ENCODE measurements at places on chromosomes 1 and 21. TPM values are rescaled to one million over a fixed set of nuclear protein-coding genes. Genes with fewer than 3 reads are reported as not detected.

GRCh38 chr1:167695147-167695546, 26.6 kb upstream of the MPZL1 start:
- H3K4me3 ChIP-seq: no peak overlapping the region
- H3K27ac ChIP-seq: no peak overlapping the region
- peaks cover 6% of the 10 kb centered on the region for H3K27me3 ChIP-seq
- no peak for DNase-seq
- H3K4me1 ChIP-seq: no peaks in the 10 kb centered on the region

GRCh38 chr1:58460469-58460868, 86.1 kb downstream of the OMA1 start:
- no peak overlapping the region for H3K27ac ChIP-seq
- peaks cover 3% of the 10 kb centered on the region for H3K27me3 ChIP-seq
- peaks cover 2% of the 10 kb centered on the region for H3K4me1 ChIP-seq
- H3K36me3 ChIP-seq: peaks cover 9% of the 10 kb centered on the region

The HIVEP3 gene
- 15.1 TPM for total RNA-seq

The RHBG gene
- total RNA-seq: not detected

The PTAFR gene
- total RNA-seq: 0.54 TPM

DNA sequence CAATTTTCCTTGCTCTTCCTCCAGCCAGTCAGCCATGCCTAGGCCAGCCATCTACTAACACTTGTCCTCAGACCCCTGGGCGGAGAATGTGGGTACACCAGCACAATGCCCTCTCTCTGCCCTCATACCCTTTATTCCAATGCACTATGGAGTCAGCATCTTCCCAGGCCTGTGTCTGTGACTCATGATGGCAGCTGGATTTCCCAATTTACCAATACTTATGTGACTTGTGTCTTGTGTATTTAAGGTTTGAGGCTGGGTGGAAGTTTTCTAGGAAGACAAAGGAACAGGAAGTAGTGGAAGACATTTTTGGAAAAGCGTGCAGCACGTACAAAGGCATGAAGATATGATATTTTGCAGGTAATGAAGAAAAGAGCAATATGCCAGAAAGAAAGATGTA, 114.3 kb downstream of the NMNAT2 start:
- peaks cover 5% of the 10 kb centered on the region for H3K36me3 ChIP-seq
- DNase-seq: no peak
- H3K4me3 ChIP-seq: peak overlapping the region; percentile 13
- H3K4me1 ChIP-seq: peaks cover 19% of the 10 kb centered on the region
- no peaks in the 10 kb centered on the region for H3K27me3 ChIP-seq

- peaks cover 3% of the 10 kb centered on the region for H3K27me3 ChIP-seq
- H3K36me3 ChIP-seq: peaks cover 27% of the 10 kb centered on the region
- H3K27ac ChIP-seq: no peak overlapping the region
- no peak overlapping the region for H3K4me3 ChIP-seq
Observed at GRCh38 chr1:226967665-226968064, 27.6 kb downstream of the COQ8A start.

DNA sequence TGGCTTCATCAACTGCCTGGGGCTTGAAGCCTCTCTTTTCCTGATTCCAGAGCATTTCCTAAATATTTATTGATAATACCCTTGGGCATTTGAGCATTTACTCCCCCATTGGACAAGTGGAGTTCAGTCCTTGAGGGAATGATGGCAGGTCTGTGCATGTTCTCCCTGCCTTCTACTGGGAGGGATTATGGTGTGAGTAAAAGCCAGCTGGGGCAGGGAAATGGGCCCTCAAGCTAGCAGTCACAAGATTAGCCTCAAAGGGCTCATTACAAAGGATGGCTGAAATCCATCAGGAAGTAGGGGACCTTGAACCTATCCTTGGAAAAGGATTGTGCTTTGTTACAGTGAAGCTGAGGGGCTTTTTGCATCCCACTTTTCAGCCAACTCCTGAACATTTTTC, 24.2 kb upstream of the OSBPL9 start:
- H3K4me1 ChIP-seq: no peaks in the 10 kb centered on the region
- H3K36me3 ChIP-seq: no peaks in the 10 kb centered on the region
- no peak overlapping the region for H3K4me3 ChIP-seq
- DNase-seq: no peak
- no peaks in the 10 kb centered on the region for H3K27me3 ChIP-seq
- H3K27ac ChIP-seq: no peak overlapping the region

DNA sequence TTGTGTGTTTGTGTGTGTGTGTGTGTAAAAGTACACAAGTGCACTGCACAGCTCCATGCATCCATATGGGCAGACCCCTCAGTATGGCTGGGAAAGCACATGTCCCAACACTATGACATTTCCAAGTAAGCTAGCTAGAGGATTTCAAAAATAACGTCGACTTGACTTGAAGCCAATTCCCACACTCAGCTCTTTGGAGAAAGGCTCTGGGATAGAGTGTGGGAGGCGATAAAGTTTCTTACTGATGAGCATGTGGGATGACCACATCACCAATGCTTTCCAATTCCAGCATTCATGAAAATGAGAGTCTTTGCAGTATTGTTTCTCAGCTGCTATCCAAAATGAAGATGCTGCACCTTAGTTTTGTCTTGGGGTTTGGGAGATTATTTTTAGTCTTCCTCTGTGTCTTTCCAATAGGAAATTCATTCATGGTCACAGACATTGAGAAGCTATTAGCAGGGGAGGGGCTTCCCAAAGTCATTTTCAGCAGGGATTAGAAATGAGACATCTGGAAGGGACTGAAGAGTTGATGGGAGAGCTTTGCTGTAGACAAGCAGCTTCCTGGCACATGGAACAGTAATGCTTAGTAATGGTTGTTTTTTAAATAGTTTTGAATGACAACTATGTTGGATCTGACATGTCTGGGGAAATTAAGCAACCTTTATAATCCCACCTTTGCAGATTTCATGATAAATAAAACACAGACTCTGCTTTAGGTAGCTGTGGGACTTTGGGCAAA, 143.5 kb downstream of the ASTN1 start:
- DNase-seq: no peak
- H3K27me3 ChIP-seq: no peaks in the 10 kb centered on the region
- peaks cover 8% of the 10 kb centered on the region for H3K4me1 ChIP-seq

The ALPL gene
- total RNA-seq: 10.0 TPM

- H3K4me1 ChIP-seq: peaks cover 76% of the 10 kb centered on the region
- no peak for DNase-seq
- H3K36me3 ChIP-seq: peaks cover 3% of the 10 kb centered on the region
- peak overlapping the region; percentile 46 for H3K27ac ChIP-seq
- peaks cover 30% of the 10 kb centered on the region for H3K27me3 ChIP-seq
Observed at GRCh38 chr1:111723871-111724270, 15.3 kb downstream of the INKA2 start.

DNA sequence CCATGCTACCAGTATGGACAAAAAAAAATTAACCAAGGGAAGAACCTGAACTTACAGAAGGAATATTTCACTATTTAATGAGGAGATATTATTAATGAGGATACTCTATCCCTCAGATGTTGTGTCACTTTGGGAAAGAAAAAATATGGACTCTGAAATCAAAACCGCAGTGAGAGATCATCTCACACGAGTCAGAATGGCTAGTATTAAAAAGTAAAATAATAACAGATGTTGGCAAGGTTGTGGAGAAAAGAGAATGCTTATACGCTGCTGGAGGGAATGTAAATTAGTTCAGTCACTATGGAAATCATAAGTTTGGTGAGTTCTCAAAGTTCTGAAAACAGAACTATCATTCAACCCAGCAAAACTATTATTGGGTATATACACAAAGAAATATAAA, 30.9 kb downstream of the TNFSF4 start:
- DNase-seq: no peak
- peaks cover 1% of the 10 kb centered on the region for H3K27me3 ChIP-seq

The ESPN gene
- 25.7 TPM for total RNA-seq

DNA sequence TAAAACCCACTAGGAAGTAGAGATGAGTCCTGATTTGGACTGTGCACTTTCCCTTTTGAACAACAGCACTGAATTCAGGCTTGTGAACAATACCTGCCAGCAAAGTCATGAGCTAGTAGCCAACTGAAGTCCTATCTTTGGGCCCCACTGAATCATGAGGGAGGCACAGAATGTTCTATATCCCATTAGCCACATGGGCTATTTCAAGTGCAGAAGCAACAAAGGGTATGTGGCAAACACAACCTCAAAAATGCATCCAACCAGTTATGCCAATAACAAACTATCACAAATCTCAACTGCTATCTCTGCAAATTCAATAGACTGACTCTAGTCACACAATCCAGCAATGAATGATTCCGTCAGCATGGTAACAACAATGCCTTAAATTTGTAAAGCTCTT, 276.0 kb downstream of the MRPL39 start:
- no peaks in the 10 kb centered on the region for H3K27me3 ChIP-seq
- H3K36me3 ChIP-seq: no peaks in the 10 kb centered on the region
- H3K4me3 ChIP-seq: no peak overlapping the region

DNA sequence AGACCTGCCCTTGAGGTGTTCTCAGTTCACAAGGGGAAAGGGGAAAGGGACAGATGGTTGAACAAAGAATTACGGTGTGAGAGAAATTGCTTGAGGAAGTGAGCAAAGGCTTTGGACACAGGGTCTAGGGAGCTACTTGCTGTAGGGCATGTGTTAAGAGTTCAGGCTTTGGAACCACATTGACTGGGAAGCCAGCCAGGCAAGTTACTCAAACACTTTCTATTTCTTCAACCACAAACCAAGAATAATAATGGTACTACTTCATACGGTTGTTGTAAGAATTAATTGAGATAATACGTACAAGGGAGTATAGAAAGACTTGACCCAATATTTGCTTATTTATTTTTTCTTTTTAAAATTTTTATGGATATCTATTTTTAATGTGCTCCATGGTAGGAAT, 26.6 kb downstream of the AK4 start:
- no peak overlapping the region for H3K27ac ChIP-seq
- no peaks in the 10 kb centered on the region for H3K27me3 ChIP-seq
- peaks cover 16% of the 10 kb centered on the region for H3K4me1 ChIP-seq
- no peaks in the 10 kb centered on the region for H3K36me3 ChIP-seq

The EVA1C gene
- total RNA-seq: 2.5 TPM

The PADI4 gene
- not detected for total RNA-seq

- H3K27me3 ChIP-seq: peaks cover 3% of the 10 kb centered on the region
- peaks cover 4% of the 10 kb centered on the region for H3K4me1 ChIP-seq
- H3K27ac ChIP-seq: no peak overlapping the region
- DNase-seq: no peak
- no peak overlapping the region for H3K4me3 ChIP-seq
Observed at GRCh38 chr1:217907504-217907903, 276.4 kb downstream of the SPATA17 start.

DNA sequence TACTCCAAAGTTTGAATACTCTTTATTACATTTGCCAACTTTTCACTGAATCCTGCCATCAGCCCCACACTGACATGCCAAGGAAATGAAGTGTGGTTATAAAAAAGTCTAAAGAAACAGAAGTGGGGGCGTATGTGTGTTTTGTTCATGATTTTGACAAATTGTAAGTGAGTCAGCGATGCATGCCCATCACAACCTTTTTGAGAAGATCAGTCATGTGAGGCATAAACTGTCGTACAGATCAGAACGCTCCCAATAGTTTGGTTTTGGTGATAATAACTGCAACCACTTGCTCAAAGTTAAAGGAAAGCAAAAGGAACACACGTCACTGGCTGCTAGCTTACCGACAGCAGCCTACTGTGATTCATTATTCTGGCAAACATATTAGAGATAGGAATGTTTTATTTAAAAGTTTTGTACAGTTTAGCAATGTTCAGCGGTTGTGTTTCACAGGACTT, 95.6 kb downstream of the RGS2 start:
- no peak for DNase-seq
- H3K27ac ChIP-seq: no peak overlapping the region
- H3K4me1 ChIP-seq: no peaks in the 10 kb centered on the region
- H3K27me3 ChIP-seq: no peaks in the 10 kb centered on the region

GRCh38 chr1:214859647-214860046, 222.9 kb upstream of the KCNK2 start:
- H3K36me3 ChIP-seq: no peaks in the 10 kb centered on the region
- H3K27me3 ChIP-seq: no peaks in the 10 kb centered on the region
- no peak overlapping the region for H3K4me3 ChIP-seq
- H3K27ac ChIP-seq: no peak overlapping the region
- DNase-seq: no peak

GRCh38 chr1:201712387-201713085, 116.4 kb upstream of the IPO9 start:
- H3K4me3 ChIP-seq: peak overlapping the region; percentile 43
- DNase-seq: no peak
- peaks cover 43% of the 10 kb centered on the region for H3K4me1 ChIP-seq

The EXO1 gene
- 2.2 TPM for total RNA-seq

The GJB5 gene
- total RNA-seq: not detected

DNA sequence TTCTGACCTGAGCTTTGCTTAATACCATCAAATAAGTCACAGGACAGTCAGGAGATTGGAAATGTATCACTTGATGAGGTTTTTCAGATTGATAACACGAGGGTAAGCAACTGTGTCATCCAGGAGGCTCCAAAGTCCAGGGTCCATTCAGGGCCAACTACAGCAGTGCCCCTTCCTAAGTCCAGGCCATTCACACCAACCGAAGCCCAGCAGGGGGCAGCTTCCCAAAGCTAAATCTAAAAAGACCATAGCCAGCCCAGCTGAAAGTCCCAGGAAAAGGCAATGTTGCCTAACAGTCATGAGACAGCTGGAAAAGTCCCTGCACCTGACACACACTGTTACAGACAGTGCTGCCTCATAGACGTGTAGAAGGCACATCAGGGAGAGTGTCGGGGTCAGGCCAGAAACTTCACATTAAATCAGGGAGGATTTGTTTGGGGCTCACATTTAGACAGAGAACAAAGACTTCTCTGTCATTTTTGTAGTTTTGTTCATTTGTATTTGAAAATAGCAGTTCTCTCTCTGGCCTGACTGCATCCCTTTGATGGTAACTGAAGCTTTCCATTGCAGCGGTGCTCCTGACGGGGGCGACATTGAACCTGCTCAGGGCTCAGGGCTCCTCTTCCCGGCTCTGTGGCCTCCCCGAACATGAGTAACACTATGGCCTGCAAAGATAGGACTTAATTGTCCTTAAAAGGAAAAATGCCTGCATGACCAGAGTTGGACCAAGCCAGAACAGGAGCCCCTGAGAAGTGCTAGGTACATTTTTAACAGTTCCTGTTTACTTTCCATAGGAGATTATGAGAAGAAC, 200.4 kb downstream of the NRIP1 start:
- peak overlapping the region; percentile 59 for H3K27ac ChIP-seq
- peak; percentile 85 for DNase-seq
- H3K4me1 ChIP-seq: peaks cover 11% of the 10 kb centered on the region

The SMCP gene
- not detected for total RNA-seq

DNA sequence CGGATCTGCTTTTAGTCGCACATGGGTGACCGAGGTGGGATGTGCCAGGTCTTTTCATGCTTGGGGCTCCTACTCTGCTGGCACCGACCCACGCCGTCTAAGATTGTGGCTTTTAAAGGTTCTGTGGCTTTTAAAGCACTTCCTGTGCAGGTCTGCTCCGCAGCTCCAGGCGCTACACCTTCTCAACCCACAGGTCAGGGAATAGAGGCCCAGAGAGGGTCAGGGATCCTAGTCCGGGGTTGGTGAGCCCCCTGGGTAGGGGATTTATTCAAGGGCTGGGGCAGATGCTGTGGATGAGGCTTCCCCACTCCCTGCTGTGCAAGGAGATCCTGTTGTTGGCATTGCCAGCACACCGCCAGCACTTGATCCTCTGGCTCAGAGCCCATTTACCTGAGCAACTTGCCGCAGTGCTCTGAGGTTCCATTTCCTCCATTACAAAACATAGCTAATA, 212.8 kb upstream of the RAB4A start:
- H3K27ac ChIP-seq: no peak overlapping the region
- no peak for DNase-seq
- no peaks in the 10 kb centered on the region for H3K36me3 ChIP-seq
- peaks cover 1% of the 10 kb centered on the region for H3K4me1 ChIP-seq

Data from glutamatergic neuron (in vitro differentiated cells).